ENCODE measurements at places on chromosomes 6 and 20. TPM values are rescaled to one million over a fixed set of nuclear protein-coding genes. Genes with fewer than 3 reads are reported as not detected.

The C20orf141 gene
- total RNA-seq: not detected

DNA sequence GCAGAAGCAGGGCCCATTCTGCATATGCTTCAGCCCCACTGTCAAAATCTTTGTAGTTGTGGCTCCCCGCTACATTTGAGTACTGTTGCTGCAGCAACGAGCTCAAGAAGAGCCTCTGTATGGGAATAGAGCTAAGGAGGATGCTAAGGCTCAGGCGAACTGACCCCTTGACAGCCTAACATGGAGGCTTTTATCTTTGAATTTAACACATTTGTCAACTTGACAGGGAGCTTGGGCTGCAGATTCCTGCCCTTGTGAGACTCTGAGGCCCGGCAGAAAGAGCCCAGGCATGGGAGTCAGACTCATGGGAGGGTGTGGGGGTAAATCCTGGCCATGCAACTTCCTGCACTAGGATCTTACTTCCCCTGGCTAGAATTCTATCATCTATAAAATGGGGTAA, 278.7 kb upstream of the CITED2 start:
- no peak for DNase-seq

The ZC2HC1B gene
- 0.84 TPM for total RNA-seq

DNA sequence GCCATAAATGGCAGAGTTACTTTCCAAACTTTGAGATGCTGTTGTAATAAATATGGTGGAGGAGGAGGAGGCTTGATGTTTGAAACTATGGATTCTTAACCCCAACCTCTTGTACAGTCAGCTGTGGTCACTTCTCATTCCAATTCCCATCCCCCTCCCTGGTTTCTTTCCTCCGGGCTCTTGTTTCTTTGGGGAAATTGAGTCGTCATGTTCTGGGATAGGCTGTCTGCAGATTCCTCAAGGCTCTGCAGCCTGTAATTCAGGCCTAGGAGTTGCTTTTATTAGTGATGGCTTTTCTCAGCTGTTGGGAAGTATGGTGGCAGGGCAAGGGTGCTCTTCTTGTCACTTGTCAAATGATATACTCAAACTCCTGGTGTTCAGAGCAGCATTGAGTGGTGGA, 2.6 kb downstream of the PTK7 start:
- no peak for DNase-seq

- DNase-seq: no peak
Observed at GRCh38 chr6:75372884-75373283, 88.3 kb upstream of the TMEM30A start.

- no peak for DNase-seq
Observed at GRCh38 chr6:170137176-170137891, 153.5 kb downstream of the DLL1 start.

The EPHA7 gene
- total RNA-seq: not detected

GRCh38 chr6:148965287-148965686, 218.5 kb downstream of the UST start:
- DNase-seq: no peak

- DNase-seq: no peak
Observed at GRCh38 chr6:3293271-3294155, 34.8 kb downstream of the PSMG4 start.

DNA sequence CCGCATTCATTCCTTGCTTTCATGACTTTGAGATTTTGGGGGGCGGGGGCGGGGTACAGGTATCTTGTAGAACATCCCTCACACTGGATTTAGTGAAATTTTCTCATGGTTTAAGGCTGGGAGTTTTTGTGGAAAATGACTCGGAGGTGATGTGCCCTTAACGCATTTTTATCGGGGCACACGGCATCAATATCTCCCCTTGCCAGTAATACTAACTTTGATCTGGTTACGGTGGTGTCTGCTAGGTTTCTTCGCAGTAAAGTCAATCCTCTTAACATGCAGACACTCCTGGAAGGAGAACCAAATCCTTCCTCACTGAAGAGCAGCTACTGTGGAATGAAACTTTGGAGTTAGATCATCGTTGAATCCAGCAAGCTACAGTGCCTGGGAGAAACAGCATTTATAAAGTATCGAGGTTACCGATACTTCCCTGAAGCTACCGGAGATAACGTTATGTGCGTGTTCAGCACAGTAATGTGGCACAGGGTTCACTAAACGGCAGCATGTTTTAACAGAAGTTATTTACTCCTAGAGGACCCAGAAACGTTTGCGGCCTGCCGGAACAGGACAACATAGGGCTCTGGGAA, 1.2 kb upstream of the DYNLRB1 start:
- DNase-seq: no peak

DNA sequence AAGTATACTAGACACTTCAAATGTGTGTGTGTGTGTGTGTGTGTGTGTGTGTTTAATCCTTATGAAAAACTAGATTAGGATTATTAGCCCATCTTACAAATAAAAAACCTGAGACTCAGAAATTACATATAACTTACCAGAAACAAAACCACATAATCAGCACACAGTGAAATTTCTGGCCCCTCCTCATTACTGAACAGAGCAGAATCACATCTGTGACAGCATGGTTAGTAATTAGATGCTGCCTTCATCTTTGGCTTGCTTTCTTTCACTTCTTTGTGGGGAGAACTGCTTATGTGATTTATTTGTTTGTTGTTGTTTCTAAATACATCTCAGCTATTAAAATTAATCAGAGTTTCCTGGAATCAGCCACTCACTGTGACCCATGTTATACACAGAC, 267.1 kb downstream of the TENT5A start:
- DNase-seq: no peak

DNA sequence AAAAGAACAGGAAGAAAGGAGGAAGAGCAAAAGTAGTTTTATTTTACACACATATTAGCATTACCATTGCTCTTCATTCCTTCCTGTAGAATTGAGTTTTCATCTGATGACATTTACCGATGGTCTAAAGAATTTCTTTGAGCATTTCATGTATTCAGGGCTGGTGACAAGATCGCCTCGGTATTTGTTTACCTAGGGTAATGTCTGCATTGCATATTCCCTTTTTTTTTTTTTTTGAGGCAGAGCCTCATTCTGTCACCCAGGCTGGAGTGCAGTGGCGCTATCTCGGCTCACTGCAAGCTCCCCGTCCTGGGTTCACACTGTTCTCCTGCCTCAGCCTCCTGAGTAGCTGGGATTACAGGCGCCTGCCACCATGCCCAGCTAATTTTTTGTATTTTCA, 19.3 kb downstream of the RAB22A start:
- no peak for DNase-seq

The MRPL18 gene
- 27.5 TPM for total RNA-seq

GRCh38 chr6:153045271-153045670, 42.8 kb upstream of the MTRF1L start:
- no peak for DNase-seq

DNA sequence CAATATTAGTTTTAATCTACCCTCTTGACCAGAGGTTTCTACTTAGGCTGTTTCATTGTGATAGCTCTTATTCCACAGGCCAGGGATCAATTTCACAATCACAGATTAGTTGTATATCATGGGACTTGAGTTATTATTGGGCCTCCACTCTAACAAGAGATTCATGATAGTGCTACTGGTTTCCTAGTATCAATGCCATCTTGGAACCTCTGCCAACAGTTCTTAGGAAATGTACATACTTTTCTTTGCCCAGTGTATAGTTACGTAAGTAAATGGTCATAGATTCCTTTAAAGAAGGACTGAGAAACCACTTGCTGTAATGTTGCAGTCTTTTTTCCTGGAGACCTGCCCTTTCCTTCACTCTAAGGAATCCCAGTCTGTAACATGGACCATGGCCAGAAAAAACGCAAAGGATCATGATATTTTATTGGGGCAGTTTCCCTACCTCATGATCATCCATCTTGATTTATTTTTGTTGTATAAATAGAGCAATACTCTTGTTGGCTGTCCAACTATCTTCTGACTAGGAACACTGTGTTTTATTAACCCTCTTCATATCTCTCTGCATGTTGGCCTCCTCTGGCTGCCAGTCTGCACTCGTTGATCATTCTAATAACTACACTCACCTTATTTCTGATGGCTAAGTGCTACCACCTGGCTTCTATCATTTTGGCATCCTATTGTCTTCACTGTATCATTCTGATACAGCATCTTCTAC, 38.0 kb upstream of the VGLL2 start:
- DNase-seq: no peak

The RIPPLY2 gene
- total RNA-seq: not detected

- no peak for DNase-seq
Observed at GRCh38 chr20:51382986-51383821, 159.3 kb downstream of the NFATC2 start.

DNA sequence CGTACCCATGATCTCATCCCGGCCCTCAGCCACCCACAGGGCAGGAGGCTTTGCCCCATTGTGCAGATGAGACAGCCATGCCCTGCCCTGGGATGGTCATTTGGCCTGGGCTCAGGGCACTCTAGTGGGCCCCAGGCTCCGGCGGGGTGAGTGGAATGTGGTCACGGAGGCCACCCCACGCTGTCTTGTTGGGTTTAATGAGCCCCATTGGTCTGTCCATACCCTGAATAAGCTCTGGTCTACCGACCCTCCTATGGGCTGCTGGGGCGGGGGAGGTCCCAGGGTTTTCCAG, 50.6 kb downstream of the FGD2 start:
- DNase-seq: no peak

The DBNDD2 gene
- total RNA-seq: 3.6 TPM

The BMP7 gene
- not detected for total RNA-seq

The PROCR gene
- total RNA-seq: 0.57 TPM

DNA sequence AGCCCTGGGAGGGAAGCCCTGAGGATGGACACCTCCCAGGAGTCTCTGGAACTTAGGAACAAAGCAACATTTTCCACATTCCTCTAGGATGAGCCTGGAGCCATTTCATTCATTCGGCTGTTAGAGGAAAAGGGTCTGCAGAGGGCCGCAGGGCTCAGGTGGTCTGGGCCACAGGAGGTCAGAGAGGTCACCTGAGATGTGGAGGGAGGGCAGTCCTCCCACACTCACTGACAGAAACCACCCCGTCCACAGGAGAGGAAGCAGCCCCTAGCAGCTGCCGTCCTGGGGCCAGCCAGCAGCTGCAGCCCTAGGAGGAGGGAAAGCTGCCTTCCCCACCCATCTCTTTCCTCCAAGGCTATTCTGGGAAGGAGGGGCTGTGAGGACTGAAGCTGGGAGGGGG, 207.0 kb downstream of the CDC5L start:
- no peak for DNase-seq

- no peak for DNase-seq
Observed at GRCh38 chr6:51167468-51167867, 348.8 kb downstream of the TFAP2B start.

DNA sequence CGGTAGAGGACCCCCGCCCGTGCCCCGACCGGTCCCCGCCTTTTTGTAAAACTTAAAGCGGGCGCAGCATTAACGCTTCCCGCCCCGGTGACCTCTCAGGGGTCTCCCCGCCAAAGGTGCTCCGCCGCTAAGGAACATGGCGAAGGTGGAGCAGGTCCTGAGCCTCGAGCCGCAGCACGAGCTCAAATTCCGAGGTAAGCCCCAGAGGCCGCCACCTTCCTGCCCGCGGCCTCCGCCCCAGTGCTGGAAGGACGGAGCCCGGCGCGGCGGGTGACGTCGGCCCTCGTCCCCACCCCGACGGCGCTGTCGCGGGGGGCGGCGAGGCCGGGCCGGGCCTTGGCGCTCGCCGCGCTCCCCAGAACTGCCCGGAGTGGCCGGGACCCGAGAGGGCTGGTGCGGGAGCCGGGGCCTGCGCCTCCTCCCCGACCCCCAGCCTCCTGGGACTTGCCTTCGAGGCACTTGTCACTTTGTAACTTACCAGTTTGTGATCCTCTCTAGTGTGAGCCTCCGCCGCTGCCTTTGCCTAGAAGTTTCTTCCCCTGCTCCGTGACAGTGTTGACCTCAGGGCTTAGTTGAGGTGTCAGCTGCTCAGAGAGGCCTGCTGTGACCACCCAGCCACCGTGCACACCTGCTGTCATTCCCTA, 417 bp downstream of the VAPB start:
- no peak for DNase-seq

DNA sequence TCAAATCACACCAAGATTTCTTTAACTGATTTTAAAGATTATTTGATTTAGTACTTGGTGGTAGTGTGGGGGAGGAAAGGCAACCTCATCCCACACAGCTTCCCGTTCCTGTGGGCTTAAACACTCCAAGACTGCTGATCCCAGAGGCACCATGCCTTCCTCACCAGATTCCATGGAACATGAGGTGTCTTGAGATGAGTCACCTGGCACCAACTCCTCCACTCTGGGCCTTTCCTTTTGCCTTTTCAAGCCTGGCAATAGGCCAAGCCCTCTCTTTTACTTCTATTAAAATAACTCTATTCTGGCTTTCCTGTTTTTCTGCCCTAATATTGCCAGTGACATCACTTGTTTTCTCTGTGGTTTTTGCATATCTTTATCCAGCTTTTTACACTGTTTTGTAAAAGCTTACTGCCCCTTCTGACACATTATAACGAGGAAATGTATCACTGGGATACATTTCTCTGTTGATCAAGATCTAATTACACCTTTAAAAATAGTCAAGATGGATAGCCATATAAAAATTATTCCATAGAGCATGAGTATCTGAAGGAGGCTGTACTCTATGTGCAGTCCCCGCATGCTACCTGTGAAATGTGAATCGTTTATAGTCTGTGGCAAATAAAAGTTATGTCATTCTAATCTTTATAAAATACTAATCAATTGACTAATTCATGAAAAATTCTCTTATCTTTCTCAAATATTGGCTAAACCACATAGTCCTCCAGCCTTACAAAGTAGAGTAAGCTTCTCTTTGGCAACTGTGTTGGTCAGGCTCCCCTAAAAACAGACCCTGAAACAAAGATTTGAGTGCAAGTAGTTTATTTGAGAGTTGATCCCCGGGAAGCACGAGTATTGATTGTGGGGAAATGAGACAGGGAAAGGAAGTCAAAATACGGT, 257.8 kb upstream of the KCNQ5 start:
- DNase-seq: no peak

The OPRM1 gene
- not detected for total RNA-seq

The MRAP2 gene
- total RNA-seq: not detected

The PHIP gene
- 52.7 TPM for total RNA-seq

DNA sequence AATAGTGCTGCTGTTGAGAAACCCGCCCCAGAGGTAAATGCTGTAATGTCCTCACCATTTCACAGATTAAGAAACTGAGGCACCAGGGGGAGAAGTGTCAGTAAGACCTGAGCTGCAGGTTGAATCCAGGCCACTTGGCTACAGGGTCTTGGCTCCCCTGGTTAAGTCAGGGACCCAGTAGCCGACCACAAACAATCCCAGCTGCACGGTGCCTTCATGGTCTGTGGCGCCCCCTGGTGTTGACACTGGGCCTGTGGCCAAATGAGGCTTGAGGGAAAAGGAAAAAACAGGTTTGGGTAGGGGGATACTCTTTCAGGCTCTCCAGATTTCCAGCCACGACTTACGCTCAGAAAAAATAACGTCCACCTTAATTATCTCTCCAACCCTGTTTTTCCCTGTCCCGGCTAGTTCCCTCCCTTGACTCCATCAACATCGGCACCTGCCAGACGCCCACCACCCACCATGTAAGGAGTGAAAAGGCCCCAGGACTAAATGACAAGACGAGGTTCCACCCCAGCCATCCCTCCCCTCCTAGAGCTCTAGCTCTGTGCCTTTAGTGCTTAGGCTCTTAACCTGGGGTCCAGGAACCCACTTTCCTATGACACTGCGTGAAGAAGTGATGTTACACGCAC, 47.7 kb upstream of the POLR1H start:
- peak; percentile 63 for DNase-seq

The NT5E gene
- 24.8 TPM for total RNA-seq

The GGTLC1 gene
- not detected for total RNA-seq

Measured in B cell (primary cell).